A549 (cell line): ENCODE measurements at places on chromosomes 2 and 18.

DNA sequence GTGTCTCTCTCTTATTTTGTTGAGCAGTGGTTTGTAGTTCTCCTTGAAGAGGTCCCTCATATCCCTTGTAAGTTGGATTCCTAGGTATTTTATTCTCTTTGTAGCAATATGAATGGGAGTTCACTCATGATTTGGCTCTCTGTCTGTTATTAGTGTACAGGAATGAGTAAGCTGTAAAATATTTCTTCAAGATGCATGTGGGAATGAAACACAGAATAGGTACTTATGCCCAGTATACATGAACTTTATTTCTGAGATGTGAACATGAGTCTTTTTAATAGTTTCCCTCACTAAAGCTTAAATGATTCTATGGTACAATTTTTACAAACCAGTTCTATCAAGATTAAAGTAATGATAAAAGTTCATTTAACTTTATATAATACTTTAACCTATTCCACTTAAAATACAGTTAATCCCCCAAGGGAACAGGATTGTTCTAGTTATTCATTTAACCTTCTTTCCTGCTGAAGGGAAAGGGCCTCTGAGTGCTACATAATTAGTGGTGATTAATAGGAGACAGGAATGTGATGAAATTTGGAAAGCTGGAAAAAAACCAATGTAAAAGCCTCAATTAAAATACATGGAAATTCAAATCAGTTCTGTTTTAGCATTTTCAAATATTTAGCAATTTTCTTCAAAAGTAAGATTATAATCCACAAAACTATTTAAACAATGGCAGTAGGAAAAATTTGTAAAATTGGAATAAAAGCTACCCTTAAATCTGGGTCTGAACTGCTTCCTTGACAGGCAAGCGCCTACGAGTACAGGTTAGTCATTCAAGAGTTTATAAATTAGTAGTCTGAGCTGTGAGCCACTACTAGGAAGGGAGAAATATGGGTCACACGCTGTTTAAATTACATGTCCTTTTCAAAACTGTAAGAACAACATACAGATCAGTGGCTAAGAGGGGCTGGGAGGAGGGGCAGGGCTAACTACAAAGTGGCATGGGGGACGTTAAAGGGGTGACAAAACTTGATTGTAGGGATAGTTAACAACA lies 28.9 kb downstream of the SPIRE1 start:
- DNase-seq = no peak

GRCh38 chr2:110958346-110959119 lies 162.2 kb upstream of the BCL2L11 start:
- no peak for DNase-seq

DNA sequence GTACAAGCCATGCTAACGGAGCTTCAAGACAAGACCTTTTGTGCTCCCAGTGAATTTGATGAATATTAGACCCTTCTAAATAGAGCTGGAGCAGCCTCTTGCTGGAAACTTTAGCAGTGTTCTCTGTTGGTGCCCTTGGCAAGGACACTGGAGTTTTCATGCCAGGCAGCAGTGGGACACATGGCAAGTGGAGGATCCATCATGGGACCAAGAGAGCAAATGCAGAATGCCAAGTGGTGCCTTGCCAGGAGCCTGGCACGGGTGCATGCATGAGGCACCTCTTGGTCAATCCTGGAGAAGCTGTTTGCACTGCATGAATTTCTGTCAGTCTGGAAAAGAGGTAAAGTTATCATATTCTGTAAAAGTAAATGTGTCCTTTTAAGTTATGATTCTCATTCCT lies 59.1 kb downstream of the NETO1 start:
- no peak for DNase-seq

GRCh38 chr2:23361152-23361551 lies 23.8 kb upstream of the KLHL29 start:
- DNase-seq = no peak

DNA sequence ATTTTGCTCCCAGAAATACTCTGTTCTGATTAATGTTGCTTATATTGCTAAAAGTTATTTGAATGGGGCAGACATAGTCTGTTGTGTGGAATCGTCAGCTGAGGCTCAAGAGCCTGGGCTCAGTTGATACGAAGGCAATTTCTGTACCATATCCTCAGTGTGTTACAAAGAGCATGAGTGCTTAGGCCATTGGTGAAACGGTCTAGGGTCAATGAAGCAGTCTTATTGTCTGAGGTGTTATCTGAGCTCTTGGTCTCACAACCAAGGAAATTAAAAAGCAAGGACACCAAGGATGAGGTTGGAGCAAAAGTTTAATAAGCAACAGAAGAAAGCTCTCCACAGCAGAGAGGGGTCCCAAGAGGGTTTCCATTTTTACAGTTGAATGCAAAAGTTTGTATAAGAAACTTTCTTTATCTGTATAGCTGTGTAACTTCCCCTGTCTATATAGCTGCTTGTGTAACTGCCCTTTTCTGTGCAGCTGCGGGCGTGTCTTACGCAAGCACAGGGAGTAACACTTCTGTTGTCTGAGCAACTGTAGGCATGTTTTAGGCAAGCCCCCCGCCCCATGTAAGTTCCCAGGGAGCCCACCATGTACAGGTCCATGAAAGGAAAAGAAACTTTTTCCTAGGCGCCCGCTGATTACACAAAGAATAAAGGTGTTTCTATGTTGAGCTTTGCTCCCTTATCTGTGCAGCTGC lies 40.6 kb upstream of the DSC1 start:
- DNase-seq = no peak

DNA sequence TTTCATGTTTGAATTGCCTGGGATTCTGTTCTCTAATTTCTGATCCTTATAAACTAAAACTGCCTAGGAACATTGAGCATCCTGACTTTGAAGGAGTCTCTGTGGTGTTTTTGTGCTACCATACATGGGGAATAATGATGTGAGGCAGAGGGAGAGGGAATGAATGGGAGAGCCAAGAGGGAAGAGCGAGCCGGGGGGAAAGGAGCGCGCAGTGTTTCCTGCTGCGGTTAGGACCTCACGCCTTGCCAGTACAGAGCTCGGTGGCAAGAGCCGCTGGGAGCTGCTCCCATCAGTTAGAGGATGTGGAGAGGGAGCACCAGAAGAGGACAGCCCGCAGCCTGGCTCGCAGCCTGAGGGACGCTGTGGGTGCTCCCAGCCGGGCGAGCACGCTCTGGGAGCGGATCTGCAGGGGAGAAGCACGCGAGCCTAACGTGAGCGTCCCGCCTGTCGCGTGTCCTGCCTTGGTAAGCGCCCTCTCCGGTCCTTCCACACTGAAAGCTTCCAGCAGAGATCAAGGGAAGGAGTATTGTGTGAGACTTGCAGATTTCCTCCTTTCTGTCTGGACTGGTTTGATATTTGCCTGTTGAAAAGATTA lies 114.7 kb downstream of the FAM210A start:
- DNase-seq = no peak

DNA sequence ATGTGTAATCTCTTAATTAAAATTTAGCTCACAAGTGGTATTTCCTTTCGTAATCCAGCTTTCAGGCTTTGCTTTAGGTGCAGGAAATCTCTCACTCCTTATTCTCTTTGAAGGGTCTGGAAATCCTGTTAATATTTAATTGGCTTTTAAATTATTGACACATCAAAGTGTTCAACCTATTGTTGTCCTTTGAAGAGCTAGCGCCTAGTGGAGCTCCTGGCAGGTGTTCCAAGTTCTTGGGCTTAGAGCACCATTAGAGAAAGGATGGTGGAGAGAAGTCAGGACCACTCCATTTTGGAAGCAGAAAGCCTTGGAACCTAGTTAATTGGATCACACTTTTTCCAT lies 92.4 kb downstream of the CABLES1 start:
- DNase-seq = no peak

DNA sequence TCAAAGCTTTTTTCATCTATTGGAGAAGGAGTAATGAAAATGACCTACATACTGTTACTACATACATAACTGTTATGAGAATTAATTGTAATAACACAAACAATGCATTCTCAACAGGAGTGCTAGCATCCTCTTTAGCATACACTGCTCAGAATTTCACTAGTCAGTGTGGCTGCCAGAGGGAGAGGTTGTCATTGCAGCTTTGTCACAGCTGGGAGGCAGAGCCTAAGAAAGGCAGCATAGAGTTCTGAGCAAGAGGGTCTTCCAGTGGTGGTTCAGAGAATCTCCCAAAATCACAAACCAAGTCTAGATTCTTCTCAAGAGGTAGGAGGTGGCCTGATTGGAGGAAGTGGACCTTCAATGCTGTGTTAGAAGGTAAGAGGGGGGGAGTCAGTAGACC lies 286.7 kb upstream of the CYRIA start:
- DNase-seq = no peak

- DNase-seq = no peak
Observed at GRCh38 chr2:38818565-38818964, 40.6 kb downstream of the GEMIN6 start.

GRCh38 chr18:35291166-35291565 lies 1.1 kb upstream of the ZSCAN30 start:
- no peak for DNase-seq

GRCh38 chr18:75742516-75742915 lies 315.0 kb upstream of the SMIM21 start:
- DNase-seq = no peak

- no peak for DNase-seq
Observed at GRCh38 chr18:47985866-47986265, 55.4 kb upstream of the SMAD2 start.

DNA sequence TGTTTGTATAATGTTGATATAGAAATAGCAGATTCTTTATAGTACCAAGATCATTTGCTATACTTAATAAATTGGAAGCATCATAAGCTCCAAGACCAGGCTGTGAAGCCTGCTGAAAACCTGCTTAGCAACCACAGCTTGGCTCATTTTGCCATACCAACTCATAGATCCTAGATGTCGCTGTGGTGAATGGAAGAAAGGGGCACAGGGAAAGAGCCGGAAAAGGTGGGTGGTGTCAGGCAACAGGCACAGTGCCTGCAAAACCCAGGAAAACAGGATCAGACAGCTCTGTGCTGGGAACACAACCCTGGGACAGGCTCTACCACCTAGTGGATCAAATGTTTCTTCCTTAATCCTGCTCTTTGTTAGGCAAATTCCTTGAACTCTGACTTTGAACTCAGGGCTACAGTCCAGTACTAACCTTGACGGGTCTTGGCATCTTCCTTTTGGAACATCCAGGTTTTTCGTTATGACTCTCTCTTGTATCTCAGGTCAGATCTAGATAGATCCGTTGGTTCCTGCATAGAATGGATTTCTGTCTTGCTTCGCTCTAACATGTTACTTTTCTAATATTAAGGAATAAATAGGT lies 31.6 kb downstream of the TWSG1 start:
- peak; percentile 16 for DNase-seq

GRCh38 chr2:217735899-217736298 lies 266.9 kb downstream of the TNS1 start:
- DNase-seq = no peak

GRCh38 chr18:74528478-74528877 lies 5.8 kb upstream of the CNDP1 start:
- no peak for DNase-seq

DNA sequence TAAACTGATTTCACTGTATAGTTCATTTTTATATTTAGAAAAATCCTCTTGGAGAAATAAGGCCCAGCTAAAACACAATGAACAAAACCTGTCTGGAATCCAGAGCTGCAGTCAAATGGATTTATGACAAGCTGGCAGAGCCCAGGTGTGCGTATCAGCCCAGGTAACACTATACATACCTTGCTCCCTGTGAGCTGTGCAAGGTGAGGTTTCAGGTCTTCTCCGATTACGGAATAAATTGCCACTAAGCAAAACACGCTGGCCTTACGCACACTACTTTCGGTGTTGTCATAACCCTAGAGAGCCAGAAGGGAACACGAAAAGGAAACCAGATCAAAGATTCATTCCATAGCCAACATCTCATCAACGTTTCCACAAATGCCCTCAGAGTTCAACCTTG lies 61.9 kb upstream of the TFCP2L1 start:
- no peak for DNase-seq

- peak; percentile 12 for DNase-seq
Observed at GRCh38 chr2:168639441-168639898, 163.0 kb upstream of the NOSTRIN start.

GRCh38 chr2:23480957-23481797 lies 96.2 kb downstream of the KLHL29 start:
- peak; percentile 67 for DNase-seq

DNA sequence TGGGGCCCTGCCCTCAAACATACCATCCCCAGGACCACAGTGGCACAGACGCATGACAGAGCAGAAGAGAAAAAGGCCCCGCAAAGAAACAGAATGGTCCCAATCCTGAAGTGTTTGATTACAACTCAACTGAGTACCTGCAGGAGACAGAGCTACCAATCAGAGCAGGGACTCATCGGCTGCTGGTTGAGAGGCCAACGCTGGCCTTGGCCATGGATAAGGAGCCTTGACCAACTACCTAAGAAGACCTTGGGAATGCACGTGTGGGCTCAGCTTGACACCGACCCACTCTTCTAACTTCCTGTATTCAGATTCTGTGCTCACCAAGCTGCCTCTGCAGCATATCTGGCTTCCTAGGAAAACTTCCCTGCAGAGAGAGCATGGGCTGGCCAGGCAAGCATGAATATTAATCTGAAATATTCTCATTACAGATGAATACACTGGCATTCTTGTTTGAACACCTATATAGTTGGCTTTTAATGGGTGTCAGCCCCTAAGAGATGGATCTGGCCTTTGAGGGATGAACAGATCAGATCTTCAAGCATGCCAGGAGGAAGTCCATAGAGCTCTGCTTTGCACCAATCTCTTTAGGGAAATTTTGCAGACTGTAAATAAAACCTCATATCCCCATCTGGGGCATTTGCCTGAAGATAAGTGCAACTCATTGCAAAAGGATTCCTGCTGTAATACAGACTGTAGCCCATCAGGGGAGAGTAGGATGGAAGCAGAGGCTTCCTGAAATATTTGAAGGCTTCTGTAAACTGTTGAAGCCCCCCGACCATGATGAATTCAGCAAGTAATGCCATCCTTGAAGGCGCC lies 135.4 kb downstream of the BCL2 start:
- DNase-seq = no peak

GRCh38 chr2:113858764-113859163 lies 31.1 kb upstream of the ACTR3 start:
- DNase-seq = peak; percentile 20

- DNase-seq = no peak
Observed at GRCh38 chr2:128291161-128291843, 27.4 kb downstream of the HS6ST1 start.

- DNase-seq = no peak
Observed at GRCh38 chr2:109699646-109700045, 85.5 kb downstream of the SOWAHC start.

DNA sequence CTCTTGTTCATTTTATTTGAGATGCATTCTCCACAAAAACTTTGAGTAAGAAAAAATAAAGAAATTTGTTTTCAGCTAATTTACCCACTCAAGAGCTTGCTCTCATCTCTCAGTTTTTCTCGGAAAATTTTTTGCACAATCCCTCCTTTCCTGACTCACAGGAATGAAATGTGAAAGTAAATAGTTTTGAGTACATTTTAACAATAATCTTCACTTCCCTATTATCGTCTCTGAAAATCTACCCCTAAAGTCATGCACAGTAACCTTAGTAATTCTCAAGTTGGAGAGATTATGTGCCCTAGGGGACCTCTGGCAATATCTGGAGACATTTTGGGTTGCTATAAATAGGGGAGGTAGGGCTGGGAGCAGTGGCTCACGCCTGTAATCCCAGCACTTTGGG lies 2.6 kb downstream of the CYB5A start:
- DNase-seq = no peak

GRCh38 chr2:236369661-236370062 lies 105.5 kb upstream of the ASB18 start:
- no peak for DNase-seq

- DNase-seq = peak; percentile 70
Observed at GRCh38 chr2:235493775-235494715, at the start of gene AGAP1. AGAP1 (plus strand) TSS chr2:235494043.
